ENCODE measurements at places on chromosomes 2 and 18. TPM values are rescaled to one million over a fixed set of nuclear protein-coding genes. Genes with fewer than 3 reads are reported as not detected.

GRCh38 chr2:232839411-232840079 lies 30.5 kb upstream of the SNORC start:
- peak; percentile 75 for DNase-seq

Gene PJVK
- 0.42 TPM for total RNA-seq

Gene DYNAP
- not detected for total RNA-seq

GRCh38 chr18:59742325-59743111 lies 45.3 kb upstream of the CCBE1 start:
- DNase-seq = no peak

DNA sequence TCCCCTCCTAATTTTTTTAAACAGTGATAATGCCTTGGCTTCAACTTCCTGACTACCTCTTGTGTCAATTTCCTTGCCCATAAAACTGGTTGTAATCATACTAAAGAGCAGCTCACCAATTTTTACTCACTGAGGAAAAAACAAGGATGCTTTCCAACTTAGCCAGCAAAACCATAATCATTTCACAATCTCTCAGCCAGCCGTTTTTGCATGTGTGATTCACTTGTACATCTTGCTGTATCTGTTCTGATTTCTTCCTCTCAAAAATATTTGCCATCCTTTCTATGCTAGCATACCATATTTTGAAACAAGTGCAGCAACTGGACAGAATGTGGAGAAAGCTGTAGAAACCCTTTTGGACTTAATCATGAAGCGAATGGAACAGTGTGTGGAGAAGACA lies 60.7 kb downstream of the RAB27B start:
- DNase-seq = no peak

Gene KRTCAP3
- 0.51 TPM for total RNA-seq

DNA sequence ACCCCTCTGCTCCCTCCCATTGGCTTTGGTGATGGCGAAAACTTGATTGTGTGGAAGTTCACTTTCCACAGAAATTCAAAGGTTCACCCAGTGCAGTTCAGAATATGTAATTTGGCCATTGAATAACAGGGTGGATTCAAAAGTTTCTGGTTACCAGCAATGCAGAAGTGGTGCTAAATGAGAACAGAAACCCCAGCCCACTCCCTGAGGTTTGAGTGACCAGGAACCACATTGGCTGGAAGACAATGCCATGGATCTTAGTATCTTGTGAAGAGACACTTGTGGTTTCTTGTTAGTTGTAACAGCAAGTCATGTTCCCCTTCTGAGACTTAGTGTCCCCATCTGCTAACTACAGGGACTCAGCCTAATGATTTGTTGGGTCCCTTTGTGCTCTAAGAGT lies 49.8 kb downstream of the QPCT start:
- DNase-seq = no peak

Gene DOCK10
- 4.1 TPM for total RNA-seq

DNA sequence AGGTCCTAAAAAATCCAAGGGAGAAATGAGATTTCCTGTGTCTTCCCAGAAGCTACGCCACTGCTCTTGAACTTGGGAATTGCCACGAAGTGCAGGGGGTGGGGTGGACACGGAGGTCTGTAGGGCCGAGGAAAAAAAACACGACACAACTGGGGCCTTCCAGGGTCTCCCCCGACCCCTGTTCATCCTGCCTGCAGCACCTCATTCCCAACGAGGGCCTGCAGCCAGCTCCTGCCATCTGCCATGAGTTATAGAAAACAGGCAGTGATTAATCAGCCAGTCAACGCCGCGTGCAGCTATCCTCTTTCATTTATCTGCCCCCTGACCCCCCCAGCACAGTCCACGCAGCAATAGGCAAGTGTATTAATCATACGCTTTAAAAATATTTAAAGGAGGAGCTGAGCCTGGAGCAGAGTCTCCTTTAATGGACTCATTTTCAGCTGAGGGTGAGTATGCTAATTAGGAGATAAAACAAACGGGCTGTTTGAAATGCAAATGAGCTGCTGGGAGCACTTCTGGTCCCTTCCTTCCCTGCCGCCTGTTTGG lies 209.9 kb downstream of the TFCP2L1 start:
- peak; percentile 74 for DNase-seq

Data from dermis blood vessel endothelial cell (primary cell).